ENCODE measurements at places on chromosomes 1 and 21.

DNA sequence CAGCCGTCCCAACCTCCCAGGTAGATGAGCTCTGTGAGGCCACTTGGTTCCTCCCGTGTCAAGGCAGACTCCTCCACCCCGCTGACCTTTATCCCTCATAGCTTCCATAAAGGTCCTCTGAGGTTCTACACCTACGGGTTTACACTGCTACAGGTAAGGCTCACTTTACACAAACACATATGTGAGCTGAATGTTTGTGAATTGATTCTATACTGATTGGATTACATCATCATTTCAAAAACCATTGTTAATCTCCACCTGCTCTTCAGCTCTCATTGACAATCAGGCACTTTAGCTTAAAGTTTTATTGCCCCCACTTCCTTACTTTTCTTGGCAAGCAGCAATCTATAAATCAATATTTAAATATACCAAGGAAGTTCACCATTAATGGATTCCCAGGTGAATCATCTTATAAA lies 12.8 kb upstream of the RGS16 start:
- DNase-seq, result no peak

- no peak for DNase-seq
Observed at GRCh38 chr1:202765721-202766120, 42.5 kb downstream of the KDM5B start.

GRCh38 chr1:9844756-9845155 lies 21.0 kb upstream of the CLSTN1 start:
- no peak for DNase-seq

GRCh38 chr1:27809883-27810282 lies 20.7 kb upstream of the PPP1R8 start:
- no peak for DNase-seq

- DNase-seq, result no peak
Observed at GRCh38 chr1:115302390-115302961, 35.6 kb downstream of the NGF start.

GRCh38 chr21:35084869-35085268 lies 35.8 kb upstream of the RUNX1 start:
- DNase-seq, result no peak

- no peak for DNase-seq
Observed at GRCh38 chr1:87269921-87270320, 58.8 kb upstream of the LMO4 start.

DNA sequence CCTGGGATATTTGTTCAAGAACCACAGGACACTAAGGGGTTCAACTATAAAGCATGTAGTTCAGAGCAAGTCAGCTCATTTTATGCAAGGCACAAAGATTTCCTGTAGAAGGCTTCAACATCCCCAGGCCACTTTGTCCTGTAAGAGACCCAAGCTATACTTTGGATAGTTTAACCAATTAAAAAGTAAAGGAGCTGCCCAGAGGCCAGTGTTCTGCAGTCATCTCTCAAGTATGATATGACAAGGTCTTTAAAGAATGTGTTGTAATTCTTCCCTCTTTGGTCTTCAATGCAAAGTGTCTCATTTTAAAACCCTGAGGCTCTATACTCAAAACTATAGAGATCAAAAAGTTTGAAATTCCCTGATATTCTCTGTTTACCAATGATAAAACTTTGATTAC lies 34.1 kb downstream of the KRTAP20-3 start:
- no peak for DNase-seq

GRCh38 chr1:108816049-108816893 lies 40.6 kb downstream of the AKNAD1 start:
- DNase-seq, result peak; percentile 96

DNA sequence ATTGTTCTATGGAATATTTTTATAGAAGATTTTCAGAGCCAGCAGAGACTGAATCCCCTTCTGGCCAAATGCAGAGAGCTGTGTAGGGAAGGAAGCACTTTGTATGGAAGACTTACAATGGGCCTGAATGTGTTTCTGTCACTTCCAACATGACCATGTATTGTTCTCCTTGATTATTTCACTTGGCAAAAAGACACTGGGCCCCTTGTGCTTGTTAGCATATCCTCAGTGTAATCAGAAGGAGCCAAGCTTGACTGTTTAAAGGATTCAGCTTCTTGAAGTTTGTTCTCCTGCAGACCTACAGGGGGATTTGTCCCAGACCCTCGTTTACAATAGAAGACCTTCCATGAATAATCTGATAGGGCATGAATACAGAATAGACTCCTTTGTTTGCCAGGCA lies 48.1 kb upstream of the UBE2U start:
- no peak for DNase-seq

DNA sequence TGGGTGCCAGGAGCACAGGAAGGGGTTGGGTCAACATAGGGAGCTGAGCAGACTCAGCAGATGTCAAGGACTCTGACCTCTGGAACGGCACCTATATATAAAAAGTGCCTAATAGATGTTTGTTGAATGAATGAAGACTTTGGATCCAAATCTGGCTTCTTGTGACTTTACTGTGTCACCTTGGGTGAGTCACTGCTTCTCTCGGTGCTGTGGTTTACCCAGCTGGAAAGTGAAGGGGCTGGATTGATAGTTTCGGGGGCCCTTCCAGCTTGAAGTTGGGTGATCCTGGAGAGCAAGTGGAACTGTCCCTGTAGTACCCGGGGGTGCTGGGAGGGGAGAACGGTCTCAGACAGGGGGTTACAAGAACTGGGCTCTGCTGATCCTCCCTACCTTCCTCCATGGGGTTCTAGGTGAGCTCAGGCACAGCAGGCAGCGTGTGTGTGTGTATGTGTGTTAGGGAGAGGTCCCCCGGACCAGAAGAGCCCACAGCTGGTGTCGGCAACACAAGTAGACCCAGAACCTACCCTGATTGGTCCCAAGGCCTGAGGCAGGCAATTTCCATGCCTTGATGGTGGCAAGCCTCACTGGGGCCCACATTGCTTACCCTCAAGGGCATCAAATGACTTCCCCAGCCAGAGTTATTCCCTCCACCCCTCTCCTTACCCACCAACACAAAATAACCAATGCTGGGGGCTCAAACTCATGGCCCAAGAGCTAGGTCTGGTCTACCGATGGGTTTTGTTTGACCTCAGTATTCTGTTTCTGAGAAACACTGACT lies 5.5 kb upstream of the PADI1 start:
- no peak for DNase-seq

DNA sequence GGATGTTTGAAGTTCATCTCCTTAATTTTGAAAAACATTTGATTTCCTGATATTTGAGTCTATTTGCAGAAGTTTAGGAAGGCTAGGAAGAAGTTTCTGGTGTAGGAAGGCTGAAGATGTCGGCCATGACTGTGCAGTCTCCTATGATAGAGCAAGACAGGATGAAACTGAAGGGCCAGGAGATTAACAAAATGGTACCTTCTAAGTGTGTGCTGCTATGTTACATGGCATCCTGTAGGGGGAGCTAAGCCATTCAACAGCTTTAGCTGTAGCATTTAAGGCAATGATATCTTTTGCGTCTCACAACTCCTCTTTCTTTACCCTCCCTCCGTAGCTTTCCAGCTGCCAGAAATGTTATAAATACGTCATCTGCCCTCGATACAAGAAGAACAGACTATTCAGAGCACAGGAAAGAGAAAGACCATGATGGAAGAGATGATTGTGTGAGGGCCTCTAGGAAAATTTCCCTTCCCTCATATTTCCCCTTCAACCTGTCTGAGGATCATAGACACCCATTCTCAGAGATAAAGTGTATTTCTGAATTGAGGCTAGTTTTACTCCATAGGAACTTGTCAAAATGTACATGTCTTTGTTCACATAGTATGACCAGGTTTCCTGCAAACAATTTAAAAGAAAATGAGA lies 61.1 kb downstream of the XCL1 start:
- no peak for DNase-seq

GRCh38 chr1:179353546-179353945 lies 12.2 kb upstream of the AXDND1 start:
- DNase-seq, result peak; percentile 24

GRCh38 chr1:219430419-219430818 lies 182.5 kb downstream of the ZC3H11B start:
- no peak for DNase-seq

DNA sequence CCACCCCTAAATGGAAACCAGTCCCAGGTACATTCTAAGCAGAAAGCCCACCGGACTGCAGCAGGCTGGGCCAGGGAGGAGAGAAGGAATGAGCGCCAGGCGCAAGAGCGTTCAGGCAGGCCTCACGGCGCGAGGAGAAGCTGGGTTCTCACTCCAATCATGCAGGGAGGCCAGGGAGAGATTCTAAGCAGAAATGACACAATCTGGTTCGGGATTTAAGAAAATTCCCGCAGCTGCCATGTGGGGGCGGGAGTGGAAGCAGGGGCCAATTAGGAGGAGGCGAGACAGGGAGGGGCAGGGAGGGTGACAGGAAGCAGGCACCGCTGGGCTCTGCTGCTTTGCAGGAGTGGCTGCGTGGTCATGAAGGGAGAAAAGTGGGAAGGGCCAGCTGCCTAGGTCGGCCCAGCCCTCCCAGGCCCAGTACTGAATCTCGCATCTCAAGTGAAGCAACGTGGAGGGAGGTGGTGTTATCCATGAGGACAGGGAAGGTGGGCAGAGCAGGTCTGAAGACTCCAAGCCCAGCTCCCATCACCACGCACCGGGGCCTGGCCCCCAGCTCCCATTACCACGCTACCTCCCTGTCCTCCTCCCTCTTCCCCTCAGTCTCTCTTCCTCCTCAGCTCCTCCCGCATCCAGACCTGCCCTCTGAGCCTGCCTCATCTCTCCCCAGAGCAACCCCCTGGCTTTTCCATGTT lies 11.8 kb downstream of the NPHP4 start:
- peak; percentile 68 for DNase-seq

- no peak for DNase-seq
Observed at GRCh38 chr1:57590978-57591377, 167.1 kb upstream of the DAB1 start.

- DNase-seq, result peak; percentile 59
Observed at GRCh38 chr1:13700521-13701270, 708 bp downstream of the PRDM2 start.

- DNase-seq, result no peak
Observed at GRCh38 chr21:36783612-36784374, 84.9 kb downstream of the SIM2 start.

All from right hindlimb (tissue), 1 donor.